Retina (tissue), 1 donor: ENCODE measurements at places on chromosomes 2 and 18.

- no peak for DNase-seq
These were observed 42.5 kb downstream of the ADD2 start for GRCh38 chr2:70725505-70725904.

- peak; percentile 70 for DNase-seq
These were observed 286.1 kb upstream of the SIX3 start for GRCh38 chr2:44655401-44655864.

DNA sequence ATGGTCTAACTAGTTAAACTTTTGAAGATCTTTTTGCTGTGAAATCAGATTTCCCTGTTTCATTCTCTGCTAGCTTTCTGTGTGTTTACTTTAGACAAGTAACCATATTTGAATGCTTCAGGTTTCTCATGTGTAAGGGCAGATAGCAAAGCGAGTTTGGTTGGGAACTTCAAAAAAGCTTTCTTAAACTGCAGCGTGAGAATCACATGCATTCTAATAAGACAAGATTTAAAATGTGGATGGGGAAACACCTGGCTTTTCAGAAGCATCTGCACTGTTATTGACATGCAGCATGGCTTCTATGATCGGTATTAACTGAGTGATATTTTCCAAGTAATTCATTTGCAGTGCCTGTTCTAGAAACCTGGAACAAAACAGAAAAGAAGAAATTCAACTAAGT lies 119.3 kb downstream of the ABCA12 start:
- no peak for DNase-seq

DNA sequence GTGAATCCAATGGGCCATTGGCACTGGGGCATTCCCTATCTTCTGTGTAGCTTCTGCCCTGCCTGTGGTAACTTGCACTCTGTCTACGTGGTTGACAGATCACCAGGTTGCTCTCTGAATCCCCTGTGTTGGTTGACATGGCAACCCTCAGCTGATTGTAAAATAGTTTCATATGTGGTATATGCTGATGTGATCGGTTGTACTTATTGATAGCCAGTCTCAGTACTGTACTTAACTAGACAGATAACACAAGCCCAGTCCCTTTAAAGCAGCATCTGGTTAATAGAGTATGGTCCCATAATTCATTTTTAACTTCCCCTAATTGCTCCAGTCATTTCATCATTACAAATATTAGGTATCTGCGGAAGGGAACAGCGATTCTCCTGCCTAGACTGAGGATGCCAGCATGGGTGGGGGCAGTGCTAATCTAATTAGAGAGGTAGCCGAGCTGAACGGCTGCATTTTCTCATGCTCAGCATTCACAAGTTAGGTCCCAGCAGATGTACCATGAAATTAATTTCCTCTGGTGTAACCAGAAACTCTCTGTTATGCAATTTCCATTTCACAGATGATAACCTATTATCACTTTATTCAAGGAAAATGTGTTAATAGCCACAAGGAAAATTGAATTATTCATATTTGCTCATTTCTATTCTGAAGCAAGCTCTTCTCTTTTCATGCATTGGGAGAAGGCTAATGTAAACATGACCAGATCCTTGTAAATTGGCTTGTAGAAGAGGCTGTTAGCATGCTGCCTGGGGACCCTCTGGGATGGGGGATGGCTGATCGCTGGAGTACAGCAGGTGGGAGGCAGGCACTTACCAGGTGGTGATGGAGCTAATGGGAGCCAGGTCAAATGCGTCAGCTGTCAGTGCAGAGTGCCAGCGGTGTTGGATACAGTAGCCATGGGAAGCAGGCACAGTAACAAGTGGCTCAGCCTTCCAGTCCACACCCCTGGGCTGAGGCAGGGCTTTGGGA lies 608.3 kb downstream of the GALR1 start:
- peak; percentile 66 for DNase-seq

- no peak for DNase-seq
These were observed 204.6 kb downstream of the TNS1 start for GRCh38 chr2:217798191-217798590.

DNA sequence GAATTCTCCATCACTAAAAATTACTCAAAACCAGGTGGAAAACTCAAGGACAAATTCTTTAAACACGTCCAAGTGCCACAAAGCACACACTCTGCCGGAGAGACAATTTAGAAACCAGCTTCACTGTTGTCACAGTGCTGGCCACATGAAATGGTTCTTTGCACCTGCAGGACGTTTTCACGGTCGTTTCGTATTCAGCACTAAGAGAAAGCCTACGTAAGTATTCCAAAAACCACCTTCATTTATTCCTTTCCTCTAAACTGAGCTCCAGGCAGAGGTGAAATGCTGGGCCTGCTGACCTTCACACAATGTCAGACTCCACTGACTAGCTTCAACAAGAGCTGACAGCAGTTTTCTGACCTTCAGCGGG lies 680 bp downstream of the ATP5F1A start:
- no peak for DNase-seq

DNA sequence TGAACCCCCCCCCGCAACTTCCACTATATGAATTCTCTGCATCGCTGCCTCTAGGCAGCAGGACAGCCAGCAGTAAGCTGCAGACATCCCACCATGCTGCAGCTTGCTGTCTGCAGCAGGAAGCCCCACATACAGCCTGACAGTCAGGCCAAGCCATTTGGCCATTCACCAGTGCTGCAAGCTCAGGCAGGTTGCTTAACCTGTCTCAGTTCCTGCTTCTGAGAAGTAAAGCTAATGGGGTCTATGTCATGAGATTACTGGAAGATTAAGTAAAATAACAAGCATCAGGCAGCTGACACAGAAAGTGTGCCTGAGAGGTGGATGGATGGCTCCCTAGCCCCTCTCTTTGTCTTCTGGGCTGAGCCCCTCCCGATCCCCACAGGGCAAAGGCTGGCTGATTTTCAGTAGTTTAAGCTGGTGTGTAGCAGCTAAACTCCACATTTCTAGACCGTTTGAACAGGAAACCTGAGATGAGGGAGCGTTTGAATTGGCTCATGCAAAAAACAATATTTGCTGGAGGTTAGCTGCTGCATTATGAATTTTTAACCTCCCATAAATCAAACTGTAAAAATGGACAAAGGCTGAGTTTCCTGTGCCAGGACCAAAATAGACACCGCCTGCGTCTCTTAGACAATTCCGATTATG lies 193.8 kb upstream of the ARL4C start:
- peak; percentile 61 for DNase-seq

DNA sequence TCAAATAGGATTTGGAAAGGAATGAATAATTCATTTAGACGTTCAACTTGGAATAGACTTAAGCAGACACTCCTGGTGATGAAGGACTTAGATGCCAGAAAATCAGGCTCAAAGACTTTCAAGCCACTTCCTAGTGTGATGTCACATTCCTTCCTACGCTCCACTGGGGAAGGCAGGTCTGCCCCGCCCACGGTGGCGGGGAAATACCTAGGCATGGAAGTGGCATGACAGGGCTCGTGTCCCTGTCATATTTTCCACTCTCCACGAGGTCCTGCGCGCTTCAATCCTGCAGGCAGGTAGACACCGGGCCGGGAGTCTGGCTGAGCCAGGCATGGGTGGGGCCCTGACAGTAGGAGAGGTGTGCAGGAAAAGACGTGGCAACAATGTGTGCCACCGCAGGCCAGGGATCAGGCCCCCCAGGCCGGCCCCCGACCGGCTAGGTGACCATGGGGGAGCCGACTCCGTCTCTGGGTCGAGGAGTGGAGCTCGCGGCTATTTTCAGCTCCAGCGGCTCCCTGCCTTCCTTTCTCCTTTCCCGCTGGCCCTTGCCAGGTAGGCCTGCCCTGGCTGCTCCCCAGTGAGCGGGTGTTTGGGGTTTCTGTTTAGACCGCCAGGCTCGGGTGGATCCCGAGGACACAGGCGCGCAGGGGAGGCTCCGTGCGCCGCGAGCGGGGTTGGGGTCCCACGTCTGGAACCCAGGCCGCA lies at the start of gene IL1RL2:
TSS of gene IL1RL2 (plus strand) at position 233 of the 705 bp plus-strand sequence. CDS start 845 bp downstream, outside the sequence.
- no peak for DNase-seq

DNA sequence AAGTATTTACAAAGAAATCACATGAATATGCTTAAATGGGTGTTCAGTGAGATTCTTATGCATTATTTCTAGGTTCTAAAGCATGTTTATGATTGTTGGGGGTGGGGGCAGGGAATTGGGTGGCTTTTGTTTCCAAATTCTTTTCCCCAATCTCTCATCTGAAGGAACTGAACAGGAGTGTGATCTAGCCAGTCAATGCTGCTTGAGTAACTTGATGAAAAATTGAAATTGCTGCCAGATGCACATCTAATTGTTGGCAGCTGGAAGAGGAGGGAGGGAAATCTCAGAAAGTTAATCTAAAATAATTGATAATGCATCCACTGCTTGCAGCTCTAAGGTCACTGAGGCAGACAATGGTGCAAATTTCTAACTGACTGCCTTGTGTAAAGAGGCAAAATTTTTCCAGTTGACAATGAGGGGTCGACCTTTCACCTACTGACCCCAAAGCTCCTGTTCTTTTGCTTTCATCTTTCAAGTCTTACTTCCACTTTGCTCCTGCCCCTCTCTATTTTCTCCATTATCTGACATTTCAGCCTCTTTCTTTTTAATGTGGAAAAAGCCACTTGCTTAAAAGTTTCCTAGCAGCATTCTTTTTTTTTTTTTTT lies 53.3 kb downstream of the IRS1 start:
- DNase-seq = no peak

- no peak for DNase-seq
These were observed 32.6 kb upstream of the BCL11A start for GRCh38 chr2:60586081-60586480.

DNA sequence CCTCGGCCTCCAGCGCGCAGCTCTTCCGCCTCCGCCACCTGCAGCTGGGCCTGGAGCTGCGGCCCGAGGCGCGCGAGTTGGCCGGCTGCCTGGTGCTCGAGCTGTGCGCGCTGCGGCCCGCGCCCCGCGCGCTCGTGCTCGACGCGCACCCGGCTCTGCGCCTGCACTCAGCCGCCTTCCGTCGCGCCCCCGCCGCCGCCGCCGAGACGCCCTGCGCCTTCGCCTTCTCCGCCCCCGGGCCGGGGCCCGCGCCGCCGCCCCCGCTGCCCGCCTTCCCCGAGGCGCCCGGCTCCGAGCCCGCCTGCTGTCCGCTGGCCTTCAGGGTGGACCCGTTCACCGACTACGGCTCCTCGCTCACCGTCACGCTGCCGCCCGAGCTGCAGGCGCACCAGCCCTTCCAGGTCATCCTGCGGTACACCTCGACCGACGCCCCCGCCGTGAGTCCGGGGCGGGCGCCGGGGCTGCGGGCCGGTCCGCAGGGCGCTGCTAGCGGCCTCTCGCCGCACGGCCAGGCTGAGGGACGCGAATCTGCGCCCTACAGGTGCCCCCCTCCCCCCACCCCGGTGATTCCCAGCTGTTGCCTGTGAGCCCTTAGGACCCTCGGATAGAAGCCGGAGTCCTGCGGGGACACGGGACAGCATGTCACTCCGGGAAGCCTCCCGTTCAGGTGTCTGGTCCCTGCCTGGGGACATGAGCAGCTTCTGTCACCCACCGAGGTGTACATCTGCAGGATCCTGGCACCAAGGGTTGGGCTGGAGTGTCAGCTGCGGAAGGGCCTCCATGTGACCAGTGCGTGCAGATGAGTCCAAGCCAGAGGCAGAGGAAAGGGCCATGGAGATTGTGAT lies 616 bp downstream of the RNPEPL1 start:
- DNase-seq = peak; percentile 54

DNA sequence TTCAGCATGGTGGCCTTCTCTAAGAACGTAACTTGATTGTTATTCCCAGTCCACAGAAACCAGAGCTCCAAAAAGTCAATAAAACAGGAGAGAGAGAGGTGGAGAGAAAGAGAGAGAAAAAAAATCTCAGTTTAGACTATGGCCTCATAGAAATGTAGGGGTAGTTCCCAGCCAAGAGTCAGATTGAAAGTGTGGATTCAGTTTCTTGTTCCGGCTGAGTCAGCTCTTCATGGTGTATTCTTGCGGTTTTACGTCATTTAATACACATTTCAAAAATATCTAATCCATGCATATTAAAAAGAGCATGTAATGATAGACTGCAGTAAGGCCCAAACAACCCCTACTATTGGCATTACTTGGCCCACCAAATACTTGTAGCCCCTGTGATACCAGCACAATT lies 303.9 kb downstream of the ETAA1 start:
- DNase-seq = no peak

DNA sequence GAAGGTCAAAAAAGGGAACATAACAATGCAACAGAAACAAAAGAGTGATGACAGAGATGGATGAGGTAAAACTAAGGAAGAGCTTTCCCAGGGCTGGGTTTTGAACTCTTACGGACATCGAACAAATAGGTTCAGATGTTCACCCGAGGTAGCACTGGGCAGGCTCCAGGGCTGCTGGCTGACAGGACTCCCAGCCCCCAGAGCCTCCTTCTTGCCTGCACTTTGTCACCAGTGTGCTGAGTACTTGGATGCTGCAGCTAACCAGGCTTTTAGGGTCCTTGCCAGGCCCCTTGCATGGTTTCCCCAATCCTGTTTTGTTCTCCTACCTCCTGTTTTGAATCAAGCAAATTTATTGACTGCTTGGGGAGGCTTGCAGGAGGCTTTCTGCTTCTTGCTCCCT lies 322.9 kb downstream of the DYSF start:
- peak; percentile 10 for DNase-seq

DNA sequence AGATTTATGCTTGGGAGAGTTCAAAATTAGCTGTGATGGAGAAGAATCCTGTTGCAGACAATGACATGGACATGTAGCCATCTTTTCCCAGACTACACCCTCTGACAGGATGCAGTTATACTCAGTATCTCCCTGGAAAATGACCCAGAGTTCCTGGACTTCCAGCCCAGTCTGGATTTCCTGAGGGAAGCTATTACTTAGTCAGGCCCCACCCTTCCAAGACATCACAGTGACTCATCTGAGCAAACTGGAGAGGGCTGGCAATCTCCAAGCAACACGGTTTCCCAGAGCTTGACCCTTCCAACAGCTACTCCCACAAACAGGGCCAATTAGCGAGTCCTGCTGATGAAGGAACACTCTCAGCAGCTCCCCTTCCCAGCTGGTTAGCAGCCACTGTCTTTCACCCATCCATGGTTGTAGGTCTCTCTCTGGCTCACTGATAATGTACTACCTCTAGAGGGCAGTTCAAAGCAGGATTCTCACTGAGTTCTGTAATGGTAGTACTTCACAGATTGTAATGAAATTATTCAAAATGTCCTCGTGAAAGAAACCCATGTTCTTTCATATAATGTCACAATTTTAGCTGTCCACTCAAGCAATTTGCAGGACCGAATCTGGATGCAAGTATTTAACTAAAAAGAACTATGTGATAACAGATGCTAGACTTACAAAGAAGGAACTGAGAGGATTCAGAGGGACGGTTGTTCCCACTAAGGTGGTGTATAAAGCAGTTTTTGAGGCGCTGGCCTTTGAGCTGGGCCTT lies 110.2 kb downstream of the MDH1 start:
- DNase-seq = peak; percentile 17
